Kidney (tissue), 22 donors: ENCODE measurements at places on chromosomes 6 and 20. TPM values are rescaled to one million over a fixed set of nuclear protein-coding genes. Genes with fewer than 3 reads are reported as not detected.

The RSPO3 gene
- polyA plus RNA-seq = 1.2 TPM

The BPIFA1 gene
- not detected for polyA plus RNA-seq

DNA sequence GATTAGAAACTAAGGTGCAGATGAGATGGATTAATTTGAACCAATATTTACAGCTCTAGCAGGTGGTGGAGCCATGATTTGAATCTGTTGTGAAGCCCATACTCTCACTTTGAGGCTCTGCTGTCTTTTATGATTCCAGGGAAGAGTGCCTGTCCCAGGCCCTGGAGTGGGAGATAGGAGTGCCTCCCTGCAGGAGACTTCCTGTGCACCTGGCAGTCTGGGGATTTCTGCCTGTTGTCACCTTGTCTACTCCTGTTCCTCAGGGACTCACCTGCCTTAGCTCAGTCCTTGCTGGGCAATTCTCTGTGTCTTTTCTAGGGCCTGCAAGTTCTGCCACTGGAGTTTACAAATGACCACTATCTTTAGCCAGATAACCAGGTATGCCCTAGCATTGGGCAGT lies 46.3 kb downstream of the SCAND1 start:
- DNase-seq = no peak

The BTBD3 gene
- 11.6 TPM for polyA plus RNA-seq

DNA sequence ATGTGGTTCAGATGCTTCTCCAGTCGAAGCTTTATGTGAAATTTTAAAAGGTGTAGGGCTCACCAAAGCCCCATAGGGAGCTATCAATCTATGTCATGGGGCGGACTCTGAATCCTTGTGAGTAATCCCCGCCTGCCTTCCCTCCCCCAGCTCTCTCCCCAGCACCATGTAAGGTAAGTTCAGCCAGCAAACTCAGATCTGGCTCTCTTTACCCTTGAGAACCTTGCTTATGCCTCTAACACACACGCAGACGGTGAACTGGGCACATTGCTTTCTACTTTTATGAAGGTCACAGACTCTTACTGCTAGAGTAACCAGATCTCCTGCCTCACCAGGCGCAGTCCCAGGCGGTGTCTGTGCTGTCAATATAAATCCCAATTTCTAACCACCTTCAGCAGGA lies 82.6 kb upstream of the CNKSR3 start:
- DNase-seq = no peak

DNA sequence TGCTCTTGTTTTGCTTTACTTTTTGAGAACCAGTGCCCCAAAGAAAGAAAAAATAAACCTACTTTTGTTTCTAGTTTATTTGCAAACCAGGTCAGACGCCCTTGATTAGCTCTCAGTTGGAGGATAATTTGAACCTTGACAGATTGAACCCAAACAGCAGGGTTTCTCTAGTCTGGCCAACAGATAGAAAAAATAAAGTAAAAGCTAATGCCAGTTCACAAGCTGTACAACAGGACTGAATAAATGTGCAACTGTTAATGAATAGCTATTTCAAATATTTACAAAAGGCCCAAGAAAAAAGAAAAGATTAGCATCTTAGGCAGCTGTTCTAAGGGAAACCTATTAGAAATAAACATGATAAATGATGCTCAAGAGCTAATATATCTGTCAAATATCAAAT lies 331.8 kb downstream of the CDKAL1 start:
- no peak for DNase-seq

- DNase-seq = no peak
Observed at GRCh38 chr6:67880939-67881705, 754.0 kb upstream of the ADGRB3 start.

GRCh38 chr6:150735341-150735851 lies 130.1 kb upstream of the MTHFD1L start:
- DNase-seq = no peak

DNA sequence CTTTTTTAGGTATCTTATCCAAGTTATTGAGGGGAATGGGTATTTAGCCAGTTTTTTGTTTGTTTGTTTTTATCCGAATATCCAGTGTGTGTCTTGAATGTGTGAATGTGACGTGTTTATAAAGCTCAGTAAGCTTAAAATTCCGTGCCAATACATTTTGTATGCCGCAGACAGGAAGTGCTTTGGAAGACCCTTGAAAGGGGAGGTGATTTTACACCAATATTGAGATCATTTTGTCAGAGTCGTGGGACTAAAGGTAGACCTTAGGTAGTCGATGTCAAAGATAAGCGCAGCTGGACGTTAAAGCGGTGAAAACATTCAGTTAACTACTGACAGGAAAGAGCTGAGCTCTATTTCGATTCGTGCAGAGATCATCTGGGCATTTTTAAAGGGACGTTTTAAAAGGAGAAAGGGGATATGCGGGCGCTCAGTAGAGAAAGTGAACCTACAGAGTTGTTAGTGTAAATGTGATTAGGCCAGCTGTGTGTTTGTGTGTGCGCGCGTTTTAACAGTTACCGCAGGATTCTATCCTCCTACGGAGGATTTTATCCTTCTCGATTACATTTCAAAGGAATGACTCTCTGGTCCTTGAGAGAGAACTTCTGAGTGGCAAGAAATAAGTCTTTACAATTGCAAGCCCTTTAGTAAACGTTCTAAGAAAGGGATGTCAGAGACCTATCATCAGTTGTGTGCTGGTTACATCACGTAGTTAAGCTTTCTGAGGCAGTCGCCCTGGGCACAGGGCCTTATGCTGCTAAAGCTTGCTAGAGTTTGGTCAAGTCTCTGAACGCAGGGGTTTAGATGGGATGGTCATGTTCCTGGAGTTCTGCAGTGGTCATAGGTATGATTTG lies 625 bp upstream of the ECHDC1 start:
- no peak for DNase-seq

GRCh38 chr20:23407781-23408464 lies 13.4 kb downstream of the NAPB start:
- DNase-seq = no peak

GRCh38 chr6:133855276-133855990 lies 33.5 kb upstream of the TCF21 start:
- DNase-seq = no peak

GRCh38 chr20:56001106-56001785 lies 4.1 kb downstream of the CBLN4 start:
- DNase-seq = no peak

The VGLL2 gene
- polyA plus RNA-seq = not detected

DNA sequence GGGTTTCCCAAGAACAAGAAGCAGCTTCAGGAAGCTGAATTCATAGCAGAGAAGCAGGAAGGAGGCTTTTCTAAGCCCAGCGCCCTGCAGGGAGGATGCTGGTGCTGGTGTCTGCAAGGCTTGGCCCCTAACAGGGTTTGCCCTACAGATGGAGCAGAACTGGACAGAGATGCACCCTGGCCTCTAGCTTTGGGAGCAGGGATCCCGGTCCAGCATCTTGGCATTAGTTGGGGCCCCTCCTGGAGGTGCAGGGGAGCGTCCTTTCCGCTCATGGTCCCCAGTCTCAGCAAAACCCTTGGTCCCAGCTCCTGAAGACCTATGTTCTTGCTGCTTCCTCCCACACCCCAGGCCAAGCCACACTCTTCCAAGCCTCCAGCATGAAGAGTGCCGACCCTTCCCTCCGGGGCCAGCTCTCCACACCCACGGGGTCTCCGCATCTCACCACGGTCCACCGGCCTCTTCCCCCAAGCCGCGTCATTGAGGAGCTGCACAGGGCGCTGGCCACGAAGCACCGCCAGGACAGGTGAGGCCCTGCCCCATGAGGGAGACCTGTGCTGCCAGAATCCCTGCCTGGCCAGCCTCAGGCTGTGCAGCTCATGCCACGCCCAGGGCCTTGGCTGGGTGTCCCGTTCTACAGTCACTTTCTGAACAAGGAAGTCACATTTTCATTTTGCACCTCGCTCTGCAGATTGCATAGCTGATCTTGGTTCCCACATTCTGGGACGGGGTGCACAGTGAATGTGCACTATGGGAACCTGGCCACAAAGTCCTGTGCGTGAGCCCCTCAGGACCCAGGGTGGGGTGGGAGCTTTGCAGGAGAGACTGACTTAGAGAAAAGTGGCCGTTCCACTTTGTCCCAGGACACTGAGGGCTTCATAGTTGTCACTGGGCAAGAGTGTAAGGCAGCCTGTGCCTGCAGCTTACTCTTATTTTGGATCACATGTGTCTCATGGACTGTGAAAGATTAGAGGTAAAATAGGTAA lies 160.2 kb downstream of the SYCP2 start:
- DNase-seq = no peak

GRCh38 chr6:18511211-18511610 lies 124.1 kb downstream of the RNF144B start:
- DNase-seq = no peak

- no peak for DNase-seq
Observed at GRCh38 chr6:3471286-3471685, 14.4 kb upstream of the SLC22A23 start.

GRCh38 chr6:1629316-1629715 lies 19.6 kb downstream of the FOXC1 start:
- DNase-seq = no peak

GRCh38 chr20:45857882-45858216 lies 435 bp downstream of the ZSWIM3 start:
- DNase-seq = no peak

The CD93 gene
- polyA plus RNA-seq = 9.9 TPM

DNA sequence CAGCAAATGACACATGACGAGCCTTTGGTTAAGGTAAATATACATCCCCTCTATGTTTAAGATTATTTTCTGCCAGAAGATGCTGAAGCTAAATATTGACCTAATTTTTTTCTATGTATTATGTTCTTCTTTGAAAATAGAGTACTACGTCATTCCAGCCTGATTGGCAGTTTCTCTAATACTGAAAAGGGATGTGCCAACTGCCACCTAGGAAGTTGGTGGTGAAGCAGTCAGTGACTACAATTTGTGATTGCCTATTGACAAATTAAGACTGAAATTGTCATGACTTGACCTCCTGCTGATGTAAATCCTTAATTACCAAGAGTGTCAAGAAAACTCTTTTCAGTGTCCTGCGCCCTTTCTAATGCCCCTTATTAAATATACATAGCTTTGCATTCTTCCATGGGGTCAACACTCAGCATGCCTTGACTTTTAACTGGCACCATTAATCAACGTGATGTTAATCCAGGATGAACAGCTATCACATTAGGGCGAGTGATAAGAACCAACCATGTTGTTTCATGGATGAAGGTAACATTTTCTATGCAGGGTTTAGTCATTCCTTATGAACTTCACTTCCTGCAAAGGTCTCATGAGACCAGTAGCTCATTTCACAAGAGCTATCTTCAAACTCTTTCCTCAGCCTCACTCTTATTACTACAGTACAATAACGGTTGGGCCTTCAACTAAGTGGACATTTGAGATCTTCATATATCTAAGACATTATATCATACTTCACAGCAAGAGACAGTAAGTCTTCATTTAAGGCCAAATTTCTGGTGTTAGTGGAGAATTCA lies 22.5 kb upstream of the SGK1 start:
- no peak for DNase-seq

GRCh38 chr6:134619077-134619476 lies 301.2 kb upstream of the SGK1 start:
- no peak for DNase-seq

GRCh38 chr6:87259791-87260190 lies 62.6 kb upstream of the SMIM8 start:
- DNase-seq = no peak

DNA sequence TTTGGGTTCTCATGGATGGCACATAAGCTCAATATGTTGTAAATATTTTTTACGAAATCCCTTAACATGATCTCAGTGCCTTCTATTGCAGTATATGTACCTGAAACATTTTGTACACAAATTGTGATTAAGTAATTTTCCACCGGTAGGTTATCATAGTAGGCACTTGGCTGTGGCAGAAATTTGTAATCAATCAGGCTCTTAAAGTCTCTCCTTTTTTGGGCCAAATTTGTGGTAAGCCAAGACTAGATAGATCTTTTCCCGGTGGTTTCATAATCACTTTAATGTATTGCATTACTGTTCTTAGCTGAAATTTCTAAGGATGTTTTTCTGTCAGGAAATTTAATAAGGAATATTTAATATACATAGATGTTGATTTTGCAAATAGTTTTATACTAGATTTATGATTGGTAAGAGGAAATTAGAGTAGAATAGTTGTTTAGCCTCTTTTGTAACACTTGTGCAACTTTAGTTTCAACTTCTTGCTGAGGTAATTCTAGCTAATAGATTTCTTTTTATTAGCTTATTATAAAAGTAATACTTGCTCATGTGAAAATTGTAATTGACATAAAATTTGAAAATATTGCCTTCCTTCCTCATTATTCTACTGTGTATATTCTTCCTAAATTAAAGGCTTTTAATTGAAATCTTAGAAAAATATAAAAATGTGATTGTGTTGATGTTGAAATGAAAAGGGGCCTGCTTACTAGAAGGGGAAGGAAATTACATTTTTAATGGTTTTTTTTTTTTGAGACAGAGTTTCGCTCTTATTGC lies 3.2 kb downstream of the PCMT1 start:
- DNase-seq = no peak

GRCh38 chr6:41153451-41153850 lies 696 bp downstream of the TREML1 start:
- no peak for DNase-seq

DNA sequence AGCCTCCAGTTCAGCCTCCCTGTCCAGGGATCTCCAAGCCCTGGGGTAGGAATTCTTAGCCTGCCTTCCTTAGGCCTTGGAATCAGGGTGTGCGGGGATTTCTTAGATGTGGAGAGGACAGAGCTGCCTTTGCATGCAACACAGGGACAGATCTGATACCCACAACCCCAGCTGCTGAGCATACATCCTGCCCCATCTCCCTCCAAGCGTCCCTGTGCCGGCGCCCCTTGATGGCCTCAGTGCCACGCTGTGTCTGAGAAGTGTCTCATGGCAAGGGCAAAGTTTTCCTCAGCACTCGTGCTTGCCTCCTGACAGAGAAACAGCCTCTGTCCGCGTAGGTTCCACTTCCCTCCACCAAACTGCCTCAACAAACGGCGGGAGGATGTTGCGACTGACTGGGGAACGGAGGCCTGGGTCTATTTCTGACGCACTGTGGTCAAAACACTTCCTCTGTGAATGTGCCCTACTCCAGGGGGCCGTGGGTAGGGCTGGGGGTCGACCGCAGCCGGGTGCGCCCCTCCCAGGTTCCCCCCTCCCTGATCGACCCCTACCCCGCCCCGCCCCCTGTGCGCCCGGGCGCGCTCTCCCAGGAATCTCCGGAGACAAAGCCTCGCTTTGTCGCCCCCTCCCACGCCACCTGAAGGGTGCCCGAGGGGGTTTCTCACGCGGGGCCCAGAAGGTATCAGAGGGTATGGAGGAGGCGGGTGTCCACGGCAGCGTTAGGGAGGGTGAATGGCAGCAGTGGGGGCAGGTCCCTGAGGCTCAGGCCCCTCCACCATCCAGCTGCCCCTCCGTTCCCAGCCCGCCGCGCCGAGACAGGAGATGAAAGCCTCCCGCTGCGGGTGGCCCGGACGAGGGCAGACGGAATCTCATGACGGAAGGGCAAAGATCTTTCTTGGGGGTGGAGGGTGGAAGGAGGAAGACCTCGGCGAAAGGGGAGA lies 806 bp downstream of the MICAL1 start:
- DNase-seq = peak; percentile 67

- DNase-seq = peak; percentile 93
Observed at GRCh38 chr20:37315021-37315451, 25.6 kb downstream of the MANBAL start.

The TIAM2 gene
- 6.8 TPM for polyA plus RNA-seq

- no peak for DNase-seq
Observed at GRCh38 chr6:145020114-145020513, 715.2 kb downstream of the EPM2A start.

- DNase-seq = no peak
Observed at GRCh38 chr20:23456873-23457272, 4.2 kb upstream of the CST11 start.
